Stimulated activated CD4-positive, alpha-beta T cell treated with anti-CD3 and anti-CD28 coated beads, Interleukin-2, amount 100 ng/mL, for 48 hours (primary cell): ENCODE measurements at places on chromosomes 1 and 21.

DNA sequence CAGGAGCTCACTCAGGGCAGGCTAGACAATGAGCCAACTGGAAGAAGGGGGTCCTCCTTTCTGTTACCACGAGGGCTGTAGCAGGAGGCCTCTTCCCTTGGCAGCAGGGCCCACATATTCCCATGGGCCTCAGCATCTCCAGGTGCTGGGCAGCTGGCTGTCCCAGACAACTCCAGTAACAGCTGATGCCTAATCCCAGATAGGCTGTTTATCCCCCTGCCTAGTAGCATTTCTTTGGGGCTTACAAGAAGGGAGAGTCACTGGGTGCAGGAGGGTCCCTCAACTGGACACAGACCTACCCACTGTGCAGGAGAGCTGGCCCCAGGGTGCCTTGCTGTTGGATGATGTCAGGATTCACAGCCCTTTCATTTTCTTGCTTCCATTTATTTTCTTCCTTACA is 278.2 kb downstream of the DSCAM start:
- no peak for DNase-seq

GRCh38 chr1:44288883-44289282 is 66.2 kb downstream of the ERI3 start:
- DNase-seq: no peak

DNA sequence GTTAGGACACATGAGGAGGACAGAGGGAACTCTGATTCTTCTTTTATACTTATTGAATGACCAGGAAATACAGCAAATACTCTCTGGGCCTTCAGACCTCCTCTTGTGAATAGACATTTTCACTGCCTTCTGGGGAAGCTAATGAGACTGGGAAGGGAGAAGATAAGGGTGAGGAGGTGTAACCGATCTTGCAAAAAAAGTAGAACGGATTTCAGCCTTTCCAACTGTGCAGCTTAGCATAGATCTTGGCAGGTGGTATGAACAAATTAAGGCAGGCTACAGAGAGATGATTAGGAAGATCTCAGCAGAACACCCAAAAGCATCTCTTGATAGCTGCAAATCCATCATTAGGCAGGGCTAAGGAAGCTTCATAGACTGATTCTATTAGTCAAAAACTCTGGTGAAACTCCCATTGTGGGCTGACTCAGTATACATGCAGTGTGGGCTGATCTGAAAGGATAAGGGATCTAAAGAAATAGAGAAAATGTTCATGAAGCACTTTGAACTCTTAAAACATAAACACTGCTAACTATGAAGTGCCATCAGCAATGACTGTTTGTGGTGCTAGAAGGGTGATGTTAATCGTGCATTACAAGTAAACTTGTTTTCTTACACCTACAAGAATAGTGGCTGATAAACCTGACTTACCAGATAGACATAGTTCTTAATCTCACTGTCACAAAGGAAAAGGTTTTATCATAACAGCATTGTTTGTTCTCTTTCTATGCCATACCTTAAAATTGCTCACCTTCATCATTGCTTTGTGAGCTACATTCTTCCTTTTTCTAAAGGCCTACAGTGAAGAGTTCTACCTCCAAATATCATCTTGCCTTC is 85.5 kb upstream of the PALMD start:
- no peak for DNase-seq

DNA sequence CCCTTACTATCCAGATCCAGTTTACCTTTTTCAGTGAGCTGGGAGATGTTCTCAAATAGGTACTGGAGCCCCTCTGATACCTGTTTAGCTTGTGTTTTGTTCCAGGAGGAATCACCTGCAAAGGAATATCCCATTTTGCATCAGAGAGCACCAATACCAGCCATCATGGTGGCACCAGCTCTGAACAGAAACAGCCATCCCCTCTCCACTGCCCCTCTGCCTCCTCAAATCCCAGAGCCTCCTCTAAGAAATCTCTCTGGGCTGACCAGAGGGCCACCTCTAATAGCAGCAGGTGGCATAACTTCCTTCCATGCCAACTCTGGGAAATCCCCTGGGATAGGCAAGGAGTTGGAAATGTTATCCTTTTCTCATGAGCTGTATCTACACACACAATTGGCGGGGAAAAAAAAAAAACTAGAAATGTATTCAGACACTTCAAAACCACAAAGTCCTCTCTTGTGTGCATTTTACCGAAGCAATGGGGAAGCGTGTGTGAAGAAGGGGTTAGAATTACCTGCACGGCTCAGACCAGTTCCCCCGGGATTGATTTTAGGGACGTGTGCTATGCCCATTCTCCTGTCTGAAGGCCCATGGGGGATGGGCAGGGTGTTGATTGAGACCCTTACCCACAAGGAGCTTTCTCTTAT is 2.4 kb downstream of the PGLYRP4 start:
- DNase-seq: no peak

DNA sequence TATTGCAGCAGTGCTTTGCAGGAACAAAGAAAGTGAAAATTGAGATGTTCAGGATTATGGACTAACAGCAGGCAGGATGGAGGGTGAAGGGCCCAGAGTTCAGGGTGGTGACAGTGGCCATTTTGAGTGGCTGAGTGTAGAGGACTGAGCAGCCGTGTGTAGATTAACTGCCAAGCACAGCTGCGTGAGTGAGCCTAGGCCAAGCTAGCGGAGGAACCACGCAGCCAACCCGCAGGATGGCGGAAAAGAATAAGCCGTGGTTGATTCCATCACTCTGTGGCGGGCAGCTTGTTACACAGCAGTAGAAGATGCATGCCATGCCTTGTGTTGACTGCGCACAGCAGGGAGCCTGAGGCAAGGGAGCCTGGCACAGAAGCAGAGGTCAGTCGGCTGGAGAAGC is 102.5 kb upstream of the KIF26B start:
- no peak for DNase-seq

DNA sequence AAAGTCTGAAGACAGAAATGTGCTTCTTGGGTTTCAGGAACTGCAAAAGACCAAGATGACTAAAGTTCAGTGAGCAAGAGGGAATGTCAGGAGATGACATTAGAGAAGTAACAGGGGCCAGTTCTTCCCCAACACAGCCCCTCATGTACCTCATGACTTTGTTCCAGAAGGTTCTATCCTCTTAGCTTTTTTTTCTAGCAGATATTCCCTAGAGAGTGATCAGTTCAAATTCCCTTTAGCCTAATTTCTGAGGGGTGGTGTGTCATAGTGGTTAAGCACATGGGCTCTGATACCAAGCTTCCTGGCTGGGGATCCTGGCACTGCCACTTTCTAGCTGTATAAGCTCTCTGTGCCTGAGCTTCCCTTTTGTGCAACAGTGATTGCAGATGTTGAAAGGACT is 108.0 kb downstream of the LBR start:
- DNase-seq: no peak

DNA sequence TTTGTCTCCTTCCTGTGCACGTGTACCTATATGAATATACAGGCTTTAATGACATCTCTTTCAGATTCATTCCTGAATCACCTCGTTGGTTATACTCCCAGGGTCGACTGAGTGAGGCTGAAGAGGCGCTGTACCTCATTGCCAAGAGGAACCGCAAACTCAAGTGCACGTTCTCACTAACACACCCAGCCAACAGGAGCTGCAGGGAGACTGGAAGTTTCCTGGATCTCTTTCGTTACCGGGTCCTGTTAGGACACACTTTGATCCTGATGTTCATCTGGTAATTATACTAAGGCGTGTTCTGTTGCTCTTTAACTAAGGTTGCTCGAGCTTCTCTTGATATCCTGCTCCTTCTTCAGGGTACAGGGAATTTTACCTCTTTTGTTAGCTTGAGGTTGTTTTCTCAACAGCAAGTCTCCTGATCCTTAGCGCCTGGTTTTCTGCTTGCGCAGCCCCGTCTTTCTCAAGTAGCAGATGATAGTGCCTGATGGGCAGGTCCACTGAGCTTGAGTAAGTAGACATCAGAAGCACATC is 55.1 kb downstream of the SLC22A15 start:
- DNase-seq: no peak

DNA sequence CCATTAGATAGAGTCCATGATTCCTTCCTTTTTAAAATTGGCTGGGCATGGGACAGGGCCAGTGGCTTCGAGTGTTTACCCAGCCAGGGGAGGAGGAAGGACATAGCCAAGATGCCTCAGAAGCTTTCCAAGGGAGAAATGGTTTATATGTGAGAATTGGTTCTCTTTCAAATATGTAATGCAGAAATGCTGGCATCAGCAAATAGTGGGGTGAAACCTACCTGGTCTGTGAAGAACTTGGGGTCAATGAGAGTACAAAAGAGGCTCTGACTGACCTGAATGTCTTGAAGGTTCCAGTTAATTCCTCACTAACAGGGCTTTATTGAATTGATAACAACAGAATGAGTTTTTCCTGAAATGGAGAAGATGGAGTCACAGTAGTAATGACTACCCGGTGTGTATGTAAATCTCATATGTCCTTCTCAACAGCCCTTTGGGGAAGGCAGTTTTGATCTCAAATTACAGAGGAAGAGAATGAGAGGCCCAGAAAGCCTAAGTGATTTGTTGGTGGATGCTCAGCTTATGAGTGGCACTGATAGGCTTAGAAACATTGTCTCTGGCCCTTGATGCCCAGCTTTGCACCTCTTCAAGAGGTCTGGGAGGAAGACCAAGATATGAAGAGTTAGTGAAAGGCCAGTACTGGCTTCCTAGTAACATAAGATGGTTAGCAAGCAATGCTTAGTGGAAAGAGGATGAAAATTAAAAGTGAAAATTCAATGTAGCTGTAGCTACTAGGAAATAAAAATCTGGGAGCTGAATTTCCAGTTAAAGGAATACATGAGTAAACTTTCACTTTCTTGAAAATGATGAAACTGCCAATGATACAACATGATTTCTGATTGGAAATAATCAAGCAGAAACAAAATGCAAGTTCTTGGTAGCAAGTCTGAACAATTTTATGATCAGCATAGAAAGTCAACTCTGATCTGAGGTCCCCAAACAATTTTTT is 2.7 kb downstream of the ATF3 start:
- DNase-seq: no peak

GRCh38 chr1:166721145-166721544 is 118.1 kb upstream of the POGK start:
- no peak for DNase-seq

- DNase-seq: no peak
Measured at GRCh38 chr1:165883056-165883455, 55.6 kb downstream of the UCK2 start.

DNA sequence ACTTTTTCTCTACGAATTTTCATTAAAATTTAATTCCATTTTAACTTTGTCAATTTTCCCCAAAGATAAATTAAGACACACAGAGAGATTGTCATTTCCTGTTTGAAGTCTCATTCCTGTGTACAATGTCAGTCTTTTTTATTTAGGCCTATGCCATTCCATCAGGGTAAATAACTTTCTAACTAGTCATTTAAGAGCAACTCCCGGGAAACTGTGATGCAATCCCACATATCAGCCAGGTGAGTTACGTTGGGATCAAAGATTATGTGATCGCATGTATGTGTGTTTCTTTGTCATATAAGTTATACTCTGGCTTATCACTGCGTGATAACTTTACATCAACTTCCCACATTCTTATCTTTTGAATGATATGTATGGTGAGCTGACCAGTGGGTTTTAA is 86.1 kb upstream of the S1PR1 start:
- DNase-seq: no peak
